ENCODE measurements at places on chromosomes 11 and 22. TPM values are rescaled to one million over a fixed set of nuclear protein-coding genes. Genes with fewer than 3 reads are reported as not detected.

Gene FREY1
- polyA plus RNA-seq, result 0.33 TPM

- DNase-seq, result no peak
Measured at GRCh38 chr11:122202951-122203456, 87.0 kb upstream of the BLID start.

- no peak for DNase-seq
Measured at GRCh38 chr11:26651916-26652315, 69.9 kb downstream of the SLC5A12 start.

DNA sequence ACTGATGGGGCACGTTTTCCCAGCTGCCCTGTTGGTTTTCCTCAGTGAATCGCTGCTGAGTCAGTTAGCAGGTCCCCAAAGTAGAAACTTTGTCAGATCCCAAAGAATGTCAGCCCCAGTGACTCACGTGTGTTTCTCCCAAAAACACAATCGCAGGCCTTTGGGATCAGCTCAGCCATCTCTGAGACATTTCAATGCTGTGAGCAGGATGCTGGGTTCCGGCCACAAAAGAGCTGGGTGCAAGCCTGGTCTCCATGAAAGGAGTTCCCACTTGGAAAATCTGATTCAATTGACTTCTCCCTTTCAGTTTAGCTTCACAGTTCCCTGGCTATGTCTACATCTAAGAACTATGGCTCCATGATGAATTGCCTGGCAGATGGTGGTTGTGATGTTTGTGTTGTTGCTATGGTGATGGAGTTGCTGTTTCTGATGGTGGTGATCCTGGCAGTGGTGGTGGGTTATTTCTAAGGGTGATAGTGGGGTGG is 28.0 kb downstream of the MYEOV start:
- DNase-seq, result peak; percentile 82

All from BJ (cell line).